Central memory CD4-positive, alpha-beta T cell (primary cell): ENCODE measurements at places on chromosomes 12 and 14.

GRCh38 chr12:117897372-117898161 is 71.2 kb downstream of the KSR2 start:
- no peak for DNase-seq

DNA sequence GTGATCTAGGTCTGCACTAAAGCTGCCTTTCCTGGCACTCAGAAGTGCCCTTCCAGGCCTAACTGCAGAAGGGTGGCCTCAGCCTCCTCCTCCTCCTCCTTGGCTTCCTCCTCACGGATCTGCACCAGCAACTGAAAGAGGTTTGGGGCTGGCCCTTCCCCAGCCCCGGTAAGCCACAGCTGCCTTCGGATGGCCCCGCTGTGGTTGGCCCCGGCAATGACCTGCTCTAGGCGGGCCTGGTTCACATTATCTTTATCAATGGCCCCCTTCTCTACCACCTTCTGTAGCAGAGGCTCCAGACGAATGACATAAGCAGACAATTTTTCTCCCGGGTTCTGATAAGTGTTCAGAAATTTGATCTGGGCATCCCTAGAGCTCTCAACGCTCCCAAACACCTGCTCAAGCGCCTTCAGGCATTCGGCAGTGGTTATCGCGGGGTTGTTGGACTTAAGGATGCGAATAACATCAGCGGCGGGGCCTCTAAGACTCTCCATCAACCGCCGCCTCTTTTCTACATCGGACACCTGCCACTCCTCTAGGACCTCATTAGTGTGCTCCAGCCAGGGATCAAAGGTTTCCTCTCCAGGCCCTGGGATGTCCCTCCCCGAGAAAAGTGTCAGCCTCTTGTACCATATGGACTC is 1.5 kb downstream of the PNMA1 start:
- DNase-seq, result peak; percentile 15

DNA sequence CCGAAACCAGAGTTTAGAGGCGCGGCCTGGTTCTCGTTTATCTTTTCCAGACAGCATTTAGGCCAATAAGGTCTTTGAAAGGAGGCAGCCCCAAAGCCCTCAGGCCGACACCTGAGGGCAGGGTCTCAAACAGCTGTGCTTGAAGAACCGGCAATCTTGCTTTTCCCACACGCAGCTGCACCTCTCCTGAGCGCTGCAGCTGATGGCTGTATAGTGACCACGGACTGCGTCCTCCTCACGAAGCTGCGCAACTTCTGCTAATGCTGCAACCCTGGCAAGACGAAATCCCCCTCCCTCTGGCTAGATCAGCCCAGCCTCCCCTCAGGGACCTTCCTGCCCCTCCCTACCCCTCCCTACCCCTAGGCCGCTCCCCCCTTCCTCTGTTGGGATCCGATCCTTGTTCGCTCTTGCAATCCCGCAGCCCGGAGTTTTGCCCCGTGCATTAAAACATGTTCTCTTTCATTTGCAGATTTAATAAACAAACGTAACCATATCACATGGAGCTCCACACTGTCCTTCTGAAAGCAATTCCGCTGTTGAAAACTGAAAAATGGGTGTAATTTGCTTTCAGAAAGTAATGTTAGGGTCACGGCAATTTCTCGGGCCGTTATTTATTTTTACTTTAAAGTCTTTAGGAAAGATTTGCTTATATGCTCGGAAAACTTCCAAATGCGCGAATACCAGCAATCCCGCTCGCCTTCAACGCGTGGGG is 4.8 kb upstream of the PAX9 start:
- no peak for DNase-seq

DNA sequence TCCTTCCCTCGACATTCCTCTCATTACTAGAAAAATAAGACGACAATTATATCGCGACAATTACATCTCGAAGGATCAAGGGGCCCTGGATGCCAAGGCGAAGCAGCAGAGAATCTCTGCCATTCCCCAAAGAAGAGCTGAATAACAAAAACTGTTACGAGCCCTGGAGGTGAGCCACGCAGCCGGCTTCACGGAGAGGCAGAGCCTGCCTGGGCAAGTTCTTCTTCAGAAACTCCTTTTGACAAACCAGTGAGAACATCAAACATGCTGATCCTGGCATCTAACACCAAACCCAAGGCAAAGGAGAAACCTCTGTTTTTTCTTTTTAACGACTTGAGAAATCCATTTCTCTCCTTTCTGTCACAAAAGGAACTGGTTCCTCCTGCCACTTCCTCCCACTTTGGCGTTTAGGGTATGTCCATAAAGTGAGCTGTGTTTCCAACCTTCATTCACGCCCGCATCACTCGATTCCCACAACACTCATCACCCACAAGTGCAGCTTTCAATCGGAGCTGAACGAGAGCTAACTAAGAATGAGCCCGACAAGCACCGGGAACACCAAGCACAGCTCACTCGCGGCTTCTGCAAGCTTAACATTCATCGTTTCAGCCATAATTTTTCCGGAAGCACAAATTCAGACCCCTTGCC is 21.5 kb downstream of the CCDC88C start:
- DNase-seq, result no peak

- no peak for DNase-seq
These were observed 91.4 kb downstream of the VRK1 start for GRCh38 chr14:96888593-96888992.

GRCh38 chr14:68486033-68486732 is 306.7 kb downstream of the ZFP36L1 start:
- no peak for DNase-seq

DNA sequence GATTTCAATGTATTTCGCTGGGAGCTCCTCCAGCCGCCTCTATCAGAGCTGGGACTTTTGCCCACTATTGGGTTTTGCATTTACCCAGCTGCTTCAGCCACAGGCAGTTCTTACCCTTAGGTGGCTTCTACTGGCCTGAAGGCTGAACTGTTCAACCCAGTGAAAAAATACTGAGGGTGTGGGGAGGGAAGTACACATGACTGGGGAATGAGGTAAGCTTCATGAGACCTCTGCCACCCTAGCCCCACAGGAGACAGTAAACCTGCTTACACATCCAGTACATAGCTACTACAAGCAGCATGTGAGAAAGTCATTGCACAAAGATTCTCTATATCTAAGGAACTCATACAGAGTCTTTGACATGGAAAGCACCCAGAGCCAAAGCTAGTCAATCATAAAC is 411.1 kb downstream of the SYT1 start:
- no peak for DNase-seq
